ENCODE measurements at places on chromosomes 11 and 22.
A peak's percentile ranks its signal among the peaks of the same experiment; 100 is the strongest.

GRCh38 chr22:45742866-45743450 lies 71.3 kb downstream of the ATXN10 start:
- no peak for DNase-seq

DNA sequence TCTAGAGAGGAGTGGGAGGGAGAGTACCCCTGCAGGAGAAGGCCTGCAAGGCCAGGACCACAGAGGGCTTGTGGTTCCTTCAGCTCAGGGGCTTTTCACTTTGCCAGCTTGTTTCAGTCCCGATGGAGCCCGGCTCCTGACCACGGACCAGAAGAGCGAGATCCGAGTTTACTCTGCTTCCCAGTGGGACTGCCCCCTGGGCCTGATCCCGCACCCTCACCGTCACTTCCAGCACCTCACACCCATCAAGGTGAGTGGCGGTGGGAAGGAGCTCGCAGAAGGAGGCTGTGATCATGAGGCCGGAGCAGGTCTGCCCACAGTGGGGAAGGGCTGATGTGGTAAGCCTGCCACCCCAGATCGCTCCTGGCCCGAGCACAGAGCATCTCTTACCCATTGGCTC lies 13.5 kb downstream of the ACP2 start:
- DNase-seq, result no peak

DNA sequence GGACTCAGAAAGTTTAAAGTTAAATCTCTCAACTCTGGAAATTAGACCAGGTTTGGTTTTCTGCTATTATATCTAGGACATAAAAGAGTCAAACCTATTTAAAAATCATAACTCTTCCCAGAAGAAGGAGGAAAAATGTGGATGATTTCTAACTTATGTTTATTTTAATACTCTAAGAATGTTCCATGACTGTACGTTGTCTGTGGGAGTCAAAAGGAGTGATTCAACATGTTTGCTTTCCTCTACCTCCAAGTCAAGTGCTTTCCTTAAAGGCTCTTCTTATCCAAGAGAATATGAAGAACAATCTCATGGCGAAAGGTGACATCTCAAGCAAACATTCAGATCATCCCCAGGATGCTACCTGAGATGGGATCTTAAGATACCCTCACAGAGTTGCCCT lies 21.6 kb downstream of the OR51E1 start:
- DNase-seq, result peak; percentile 23

DNA sequence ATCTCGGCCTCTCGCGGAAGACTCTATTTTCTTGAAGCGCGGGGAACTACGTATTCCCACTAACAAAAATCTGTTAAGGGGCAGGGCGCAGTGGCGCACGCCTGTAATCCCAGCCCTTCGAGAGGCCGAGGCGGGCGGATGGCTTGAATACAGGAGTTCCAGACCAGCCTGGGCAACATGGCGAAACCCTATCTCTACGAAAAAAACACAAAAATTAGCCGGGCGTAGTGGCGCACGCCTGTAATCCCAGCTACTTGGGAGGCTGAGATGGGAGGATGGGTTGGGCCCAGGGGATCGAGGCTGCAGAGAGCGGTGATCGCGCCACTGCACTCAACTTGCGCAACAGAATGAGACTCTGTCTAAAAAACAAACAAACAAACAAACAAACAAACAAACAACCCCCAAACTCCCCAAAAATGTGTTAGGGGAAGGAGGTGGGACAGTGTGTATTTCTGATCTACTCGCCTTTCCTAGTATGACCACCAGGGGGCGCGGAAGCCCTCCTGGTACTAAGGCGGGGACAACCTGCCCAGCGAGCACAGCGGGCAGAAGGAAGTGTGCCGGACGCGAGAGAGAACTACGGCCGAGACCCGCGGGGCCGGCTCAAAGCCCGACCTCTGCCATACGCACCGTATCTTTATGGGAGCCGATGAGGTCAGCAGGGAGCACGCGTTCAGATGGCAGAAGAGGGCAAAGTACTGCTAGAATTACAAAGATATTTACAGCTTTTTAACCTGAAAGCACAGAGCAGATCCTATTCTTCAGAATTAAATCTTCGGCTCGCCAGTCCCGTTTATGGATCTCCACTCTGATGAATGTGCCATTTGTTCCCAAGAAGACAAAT lies 1.3 kb upstream of the STX3 start:
- peak; percentile 64 for DNase-seq

DNA sequence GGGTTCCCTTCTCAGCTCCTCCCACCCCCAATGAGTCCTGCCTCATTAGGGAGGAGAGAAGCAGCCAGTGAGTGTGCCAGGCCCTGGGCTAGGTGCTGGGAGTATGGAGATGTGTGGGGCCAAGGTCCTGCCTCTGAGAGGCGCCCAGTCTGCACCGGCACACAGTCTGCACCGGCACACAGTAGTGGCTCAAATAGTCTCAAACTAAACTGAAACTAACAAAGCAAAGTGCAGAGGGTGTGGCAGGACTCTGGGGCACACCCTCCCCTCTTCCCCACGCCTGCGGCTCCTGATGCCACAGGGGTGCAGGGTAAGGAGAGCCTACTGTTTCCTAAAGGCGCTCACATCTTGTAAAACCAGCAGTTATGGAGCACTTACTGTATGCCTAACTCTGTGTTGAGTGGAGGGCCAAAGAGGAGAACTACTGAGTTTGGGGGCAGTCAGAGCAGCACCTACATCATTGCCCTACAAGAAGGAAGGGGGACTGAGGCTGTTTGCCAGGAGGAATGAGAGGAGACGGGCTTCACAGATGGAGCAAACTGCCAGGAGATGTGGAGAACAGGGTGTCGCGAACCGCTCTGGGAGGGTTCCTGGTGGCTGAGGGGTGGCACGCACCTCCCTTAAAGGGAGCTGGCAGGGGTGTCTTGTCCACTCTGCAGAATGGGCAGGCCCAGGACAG lies 939 bp upstream of the SH3BP1 start:
- no peak for DNase-seq

- DNase-seq, result peak; percentile 15
Measured at GRCh38 chr11:95922536-95923438, 1.1 kb downstream of the MTMR2 start.

GRCh38 chr11:77884186-77884828 lies 63.4 kb downstream of the AAMDC start:
- peak; percentile 33 for DNase-seq

GRCh38 chr22:47842119-47842518 lies 1079.7 kb downstream of the TBC1D22A start:
- no peak for DNase-seq

Data from kidney glomerular epithelial cell (primary cell).